NCI-H460 (cell line): ENCODE measurements at places on chromosomes 12 and 14. TPM values are rescaled to one million over a fixed set of nuclear protein-coding genes. Genes with fewer than 3 reads are reported as not detected.
A peak's percentile ranks its signal among the peaks of the same experiment; 100 is the strongest.

CELA1 gene
- total RNA-seq, result not detected in 2 replicates

DNA sequence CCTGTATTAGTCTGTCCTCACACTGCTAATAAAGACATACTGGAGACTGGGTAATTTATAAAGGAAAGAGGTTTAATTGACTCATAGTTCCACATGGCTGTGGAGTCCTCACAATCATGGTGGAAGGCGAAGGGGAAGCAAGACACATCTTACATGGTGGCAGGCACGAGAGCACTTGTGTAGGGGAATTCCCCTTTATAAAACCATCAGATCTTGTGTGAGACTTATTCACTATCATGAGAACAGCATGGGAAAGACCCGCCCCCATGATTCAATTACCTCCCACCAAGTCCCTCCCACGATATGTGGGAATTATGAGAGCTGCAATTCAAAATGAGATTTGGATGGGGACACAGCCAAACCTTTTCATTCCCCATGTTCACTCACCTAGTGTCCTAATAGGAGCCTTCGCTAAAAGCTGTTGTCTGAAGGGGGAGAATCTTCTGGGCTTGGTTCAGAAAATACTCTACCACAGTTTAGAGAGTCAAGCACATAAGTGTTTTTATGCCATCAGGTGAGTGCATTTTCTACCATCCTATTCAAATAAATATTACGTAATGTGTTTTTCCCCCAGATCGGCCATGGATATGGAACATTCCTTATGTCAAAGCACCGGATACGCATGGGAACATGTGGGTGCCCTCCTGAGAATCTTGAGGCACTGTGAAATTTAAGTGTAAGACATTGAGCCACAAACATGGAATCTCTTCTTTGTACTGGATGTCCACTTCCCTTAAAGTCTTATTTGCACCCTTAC lies 19.1 kb upstream of the KCNK13 start:
- no peak for DNase-seq

DNA sequence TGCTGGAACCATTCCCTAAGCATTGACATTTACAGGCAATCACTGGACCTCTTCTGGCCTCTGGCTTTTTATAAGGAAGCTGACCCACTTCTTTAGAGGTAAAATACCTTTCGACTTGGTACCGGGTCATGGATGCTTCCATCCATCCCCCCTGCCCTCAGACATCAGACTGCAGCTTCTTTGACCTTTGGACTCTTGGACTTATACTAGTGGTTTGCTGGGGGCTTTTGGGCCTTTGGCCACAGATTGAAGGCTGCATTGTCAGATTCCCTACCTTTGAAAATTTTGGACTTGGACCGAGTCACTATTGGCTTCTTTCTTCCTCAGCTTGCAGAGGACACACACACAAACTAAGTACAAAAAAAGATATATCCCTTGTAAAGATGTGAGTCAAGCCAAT lies 86.1 kb downstream of the TTC6 start:
- DNase-seq, result no peak

RNF212B gene
- total RNA-seq, result not detected in 2 replicates

DNA sequence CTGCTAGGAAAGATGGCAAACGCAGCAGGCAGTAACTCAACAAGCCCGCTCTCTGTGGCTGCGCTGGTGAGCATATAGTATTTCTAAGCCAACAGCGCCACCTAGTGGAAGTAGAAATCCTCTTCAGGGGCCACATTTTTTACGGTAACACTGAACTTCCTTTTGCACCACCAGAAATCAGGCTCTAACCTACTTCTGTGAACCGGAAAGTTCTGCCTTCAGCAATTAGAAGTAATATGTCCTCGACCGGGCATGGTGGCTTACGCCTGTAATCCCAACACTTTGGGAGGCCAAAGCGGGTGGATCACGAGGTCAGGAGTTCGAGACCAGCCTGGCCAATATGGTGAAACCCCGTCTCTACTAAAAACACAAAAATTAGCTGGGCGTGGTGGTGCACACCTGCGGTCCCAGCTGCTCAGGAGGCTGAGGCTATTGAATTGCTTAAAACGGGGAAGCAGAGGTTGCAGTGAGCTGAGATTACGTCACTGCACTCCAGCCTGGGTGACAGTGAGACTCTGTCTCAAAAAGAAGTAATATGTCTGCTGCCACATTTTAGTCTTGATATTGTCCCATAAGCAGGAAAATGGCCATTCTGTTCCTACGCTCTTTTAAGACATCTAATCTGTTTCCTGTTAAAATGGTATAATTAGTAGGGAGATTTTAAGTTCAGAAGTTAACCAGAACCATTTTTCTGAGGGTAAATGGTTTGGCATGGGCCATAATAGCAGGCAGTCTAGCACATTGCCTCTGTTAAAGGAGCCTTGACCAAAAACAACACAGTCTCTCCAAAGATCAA lies 26.8 kb downstream of the APOBEC1 start:
- peak; percentile 72 for DNase-seq

GRCh38 chr14:26261368-26262122 lies 336.3 kb downstream of the NOVA1 start:
- DNase-seq, result no peak

DNA sequence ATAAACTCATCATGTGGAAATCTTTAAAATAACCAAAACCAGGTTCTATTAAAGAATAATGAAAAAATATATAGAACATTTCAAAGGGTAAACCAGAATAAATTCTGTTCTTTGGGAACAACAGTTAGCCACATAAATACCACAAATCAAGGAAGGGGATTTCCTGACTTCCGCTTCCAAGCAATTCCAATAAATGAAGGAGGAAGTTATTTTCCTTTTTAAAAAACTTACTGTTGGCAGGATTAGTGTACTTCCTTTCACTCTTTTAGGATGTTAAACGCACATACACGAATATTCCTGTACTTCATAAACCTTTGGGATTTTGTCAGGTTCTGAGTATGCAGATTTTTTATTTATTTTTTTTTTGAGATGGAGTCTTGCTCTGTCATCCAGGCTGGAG lies 13.7 kb upstream of the LIMA1 start:
- DNase-seq, result no peak

- no peak for DNase-seq
Observed at GRCh38 chr14:89388853-89389252, 28.2 kb downstream of the FOXN3 start.

DNA sequence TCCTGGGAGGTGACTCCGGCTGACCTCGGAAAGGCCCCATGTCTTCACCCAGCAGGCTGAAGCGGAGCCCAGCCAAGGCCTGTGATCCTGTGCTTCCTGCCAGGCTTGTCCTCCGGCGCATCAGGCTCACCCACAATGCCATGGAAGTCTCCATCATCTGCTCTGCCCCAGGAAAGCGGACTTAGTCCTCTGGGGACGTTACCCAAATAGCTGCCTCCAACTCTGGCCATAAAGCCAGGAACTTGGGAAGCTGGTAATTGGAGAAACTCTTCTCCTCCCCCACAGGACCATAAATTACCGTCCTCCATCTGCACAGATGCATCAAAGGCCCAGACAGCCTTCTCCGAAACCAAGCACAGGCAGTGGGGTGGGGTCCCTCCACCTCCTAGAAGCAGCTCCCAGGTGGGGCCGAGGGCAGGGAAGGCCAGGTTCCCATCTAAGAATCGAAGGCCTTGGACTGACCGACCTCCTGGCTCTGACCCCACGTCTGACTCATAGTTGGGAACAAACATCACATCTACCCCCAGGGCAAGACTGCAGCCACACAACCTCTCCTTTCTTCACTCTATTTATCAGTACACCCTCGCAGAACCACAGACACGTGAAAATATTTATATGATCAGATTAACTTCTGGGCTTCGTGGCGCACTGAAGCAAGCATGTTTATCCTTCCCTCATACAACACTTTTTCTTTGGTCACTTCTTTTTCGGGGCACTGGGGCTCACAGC lies 56.4 kb downstream of the PITPNM2 start:
- peak; percentile 43 for DNase-seq

DNA sequence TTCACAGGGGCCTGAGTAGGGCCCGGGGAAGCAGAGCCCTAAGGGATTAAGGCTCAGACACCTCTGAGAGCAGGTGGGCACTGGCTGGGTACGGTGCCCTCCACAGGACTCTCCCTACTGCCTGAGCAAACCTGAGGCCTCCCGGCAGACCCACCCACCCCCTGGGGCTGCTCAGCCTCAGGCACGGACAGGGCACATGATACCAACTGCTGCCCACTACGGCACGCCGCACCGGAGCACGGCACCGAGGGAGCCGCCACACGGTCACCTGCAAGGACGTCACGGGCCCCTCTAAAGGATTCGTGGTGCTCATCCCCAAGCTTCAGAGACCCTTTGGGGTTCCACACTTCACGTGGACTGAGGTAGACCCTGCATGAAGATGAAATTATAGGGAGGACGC lies 7.1 kb downstream of the LTBR start:
- no peak for DNase-seq

- no peak for DNase-seq
Observed at GRCh38 chr12:1793426-1794210, 26.7 kb upstream of the LRTM2 start.

TMTC2 gene
- total RNA-seq, result 9.0 and 10.8 TPM in 2 replicates

SLCO1A2 gene
- not detected in 2 replicates for total RNA-seq

BATF gene
- not detected in 2 replicates for total RNA-seq

DNA sequence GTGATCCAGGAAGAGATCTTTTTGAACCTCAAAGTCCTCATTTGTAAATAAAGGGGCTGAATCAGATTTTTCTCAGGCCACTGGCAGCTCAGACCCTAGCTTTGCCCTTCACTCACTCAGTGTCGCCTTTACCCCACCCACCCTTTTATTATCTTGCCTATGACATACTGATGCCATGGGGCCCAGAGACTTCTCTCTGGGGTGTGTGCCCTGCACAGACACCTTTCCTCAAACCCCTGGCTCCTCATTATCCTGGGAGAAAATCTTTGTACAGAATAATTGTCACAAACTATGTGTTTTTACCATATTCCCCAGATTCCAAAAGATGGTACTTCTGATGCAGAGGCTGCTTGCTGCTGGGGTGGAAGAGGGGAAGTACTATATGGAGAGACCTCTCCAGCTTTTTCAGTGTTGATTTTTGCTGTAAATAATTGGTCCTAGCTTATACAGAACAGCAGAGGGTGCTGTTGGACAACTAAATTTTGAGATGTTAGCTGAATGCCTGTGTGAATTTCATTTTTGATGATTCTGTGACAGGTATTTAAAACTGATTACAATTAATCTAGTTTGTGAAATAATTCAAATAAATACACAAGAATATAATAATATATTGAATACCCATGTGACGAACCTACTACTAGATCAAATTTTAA lies 53.9 kb upstream of the DCD start:
- DNase-seq, result peak; percentile 56

SLC11A2 gene
- 37.5 and 54.2 TPM in 2 replicates for total RNA-seq

DNA sequence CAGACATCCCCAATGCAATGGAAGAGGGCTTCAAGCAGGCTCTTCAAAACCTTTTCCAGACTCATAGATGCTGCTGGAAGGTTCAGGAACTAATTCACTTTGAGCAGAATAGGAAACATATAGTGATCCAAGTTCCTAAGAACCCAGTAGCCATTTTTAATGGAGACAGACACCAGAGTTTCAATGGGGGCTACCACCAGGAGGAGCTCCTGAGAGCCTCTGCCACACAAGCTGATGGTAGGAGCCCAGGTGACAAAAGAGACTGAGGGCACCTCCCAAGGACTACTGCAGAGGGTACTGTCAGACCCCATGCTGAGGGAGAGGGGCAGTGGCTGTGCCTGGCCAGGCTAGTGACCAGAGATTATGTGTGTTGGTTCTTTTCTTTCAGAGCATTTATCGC lies 45.9 kb downstream of the IFNG start:
- no peak for DNase-seq

- no peak for DNase-seq
Observed at GRCh38 chr12:106030210-106031071, 108.3 kb downstream of the NUAK1 start.

C12orf57 gene
- 127 and 130 TPM in 2 replicates for total RNA-seq

- DNase-seq, result no peak
Observed at GRCh38 chr12:86275356-86275755, 19.2 kb upstream of the MGAT4C start.

DAO gene
- not detected in 2 replicates for total RNA-seq

DNA sequence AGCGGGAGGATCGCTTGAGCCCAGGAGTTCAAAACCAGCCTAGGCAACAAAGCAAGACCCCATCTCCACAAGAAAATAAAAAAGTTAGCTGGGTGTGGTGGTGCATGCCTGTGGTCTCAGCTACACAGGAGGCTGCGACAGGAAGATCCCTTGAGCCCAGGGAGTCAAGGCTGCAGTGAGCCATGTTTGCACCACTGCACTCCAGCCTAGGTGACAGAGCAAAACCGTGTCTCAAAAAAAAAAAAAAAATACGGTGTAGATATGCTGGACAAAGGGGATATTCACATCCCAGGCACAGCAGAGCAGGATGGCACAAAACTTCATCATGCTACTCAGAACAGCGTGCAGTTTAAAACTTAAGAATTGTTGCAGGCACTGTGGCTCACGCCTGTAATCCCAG lies 24.8 kb upstream of the STRN3 start:
- no peak for DNase-seq

GPD1 gene
- 0.07 TPM in 1 of 2 replicates, not detected in the other for total RNA-seq

PLEK2 gene
- 5.9 and 7.1 TPM in 2 replicates for total RNA-seq

DNA sequence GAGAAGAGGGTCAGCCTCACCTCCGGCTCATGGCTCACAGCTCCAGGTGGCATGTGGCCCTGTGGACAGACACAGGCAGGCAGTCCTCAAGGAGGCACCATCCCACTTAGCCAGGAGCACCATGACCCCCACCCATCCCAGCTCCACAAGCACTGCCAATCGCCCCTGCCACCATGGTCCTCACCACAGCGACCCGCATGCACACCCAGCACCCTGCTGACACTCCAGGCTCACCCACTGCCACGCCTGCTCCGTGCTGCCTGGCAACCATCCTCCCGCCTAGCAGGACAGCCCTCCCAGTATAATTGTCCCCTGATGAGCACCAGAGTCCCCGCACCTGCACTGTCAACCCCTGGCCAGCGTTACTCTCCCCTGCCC lies 50.9 kb downstream of the TRPV4 start:
- no peak for DNase-seq

DNA sequence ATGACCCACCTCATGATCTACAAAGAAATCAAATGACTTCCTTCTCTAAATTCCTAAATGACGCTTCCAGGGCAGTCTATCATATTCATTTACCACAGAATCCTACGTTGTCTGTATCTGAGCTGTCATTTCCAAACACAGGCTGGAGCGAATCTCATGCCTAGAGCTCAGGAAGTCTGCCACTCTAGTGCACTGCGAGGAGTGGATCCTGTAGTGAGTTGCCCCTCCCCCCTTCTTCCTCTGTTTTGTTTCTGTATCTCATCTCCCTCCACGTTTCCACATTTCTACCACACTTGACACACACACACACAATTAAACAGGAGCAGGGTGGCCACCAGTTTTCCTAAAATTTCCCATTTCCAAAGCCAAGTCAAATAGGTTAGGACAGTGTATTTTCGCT lies 415.4 kb upstream of the PRICKLE1 start:
- DNase-seq, result no peak
